ENCODE measurements at places on chromosomes 2 and 18.

DNA sequence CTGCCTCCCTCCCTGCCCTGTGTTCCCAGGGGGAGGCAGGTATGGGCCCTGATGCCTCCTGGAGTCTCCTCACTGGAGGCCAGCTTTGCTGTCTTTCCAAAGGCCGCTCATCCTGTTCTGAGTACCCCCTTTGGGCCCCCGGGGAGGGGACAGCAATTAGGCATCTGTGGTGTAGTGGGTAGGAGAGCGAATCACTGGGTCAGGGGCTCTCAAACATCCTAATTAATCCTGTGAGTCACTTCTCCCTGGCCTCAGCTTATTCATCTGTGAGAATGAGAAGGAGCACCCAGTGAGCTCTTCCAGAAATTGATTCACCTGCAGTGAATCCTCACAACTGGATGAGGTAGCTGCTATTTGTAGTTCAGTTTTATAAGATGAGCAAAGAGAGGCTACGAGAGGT lies 16.4 kb downstream of the TET3 start:
- no peak for DNase-seq

GRCh38 chr2:151971301-151972051 lies 127.4 kb downstream of the CACNB4 start:
- no peak for DNase-seq

DNA sequence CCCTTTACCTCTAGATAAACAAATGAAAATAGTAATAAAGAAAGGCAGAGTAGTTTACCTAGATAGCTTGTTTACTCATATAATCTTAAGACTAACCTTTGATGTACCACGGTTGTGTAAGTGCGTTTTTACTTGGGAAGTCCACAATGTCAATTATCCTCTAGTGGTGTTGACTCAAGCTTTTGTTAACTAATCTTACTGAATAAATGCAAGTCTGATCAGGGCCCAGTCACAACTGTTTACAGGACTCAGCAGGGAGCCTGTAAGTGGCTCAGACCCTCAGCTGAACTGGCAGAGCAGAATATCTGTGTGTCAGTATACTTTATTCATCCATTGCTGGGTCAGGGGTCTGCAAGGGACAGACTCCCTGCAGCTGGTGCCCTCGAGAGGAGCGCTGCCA lies 98.1 kb upstream of the ACAA2 start:
- DNase-seq = no peak

- no peak for DNase-seq
These were observed 294.2 kb downstream of the FIGN start for GRCh38 chr2:163441603-163442002.

DNA sequence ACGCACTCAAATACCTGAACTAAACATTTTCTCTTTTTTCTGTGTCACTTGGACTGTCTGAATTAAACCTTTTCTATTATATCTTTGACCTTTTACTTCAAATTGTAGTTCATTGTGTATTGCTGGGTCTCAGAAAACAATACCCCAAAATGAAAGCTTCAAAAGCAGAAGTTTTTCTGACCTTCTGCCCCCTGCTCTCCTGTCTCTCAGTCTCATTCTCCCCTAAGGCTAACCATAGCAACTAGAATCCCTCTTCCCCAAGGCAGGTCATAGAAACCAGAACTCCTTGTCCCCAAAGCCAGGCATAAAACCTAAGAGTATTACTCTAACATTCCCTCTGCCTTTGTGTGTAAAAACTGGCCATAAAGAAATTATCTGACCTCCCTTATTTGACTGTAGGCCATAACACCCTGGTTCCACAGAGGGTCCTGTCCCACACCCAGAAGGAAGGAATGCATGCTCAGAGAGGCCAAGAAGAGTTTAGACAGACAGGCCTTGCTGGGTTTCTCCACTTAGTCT lies 93.5 kb upstream of the B3GNT2 start:
- DNase-seq = no peak

- no peak for DNase-seq
These were observed 10.2 kb downstream of the BOK start for GRCh38 chr2:241568726-241569125.

DNA sequence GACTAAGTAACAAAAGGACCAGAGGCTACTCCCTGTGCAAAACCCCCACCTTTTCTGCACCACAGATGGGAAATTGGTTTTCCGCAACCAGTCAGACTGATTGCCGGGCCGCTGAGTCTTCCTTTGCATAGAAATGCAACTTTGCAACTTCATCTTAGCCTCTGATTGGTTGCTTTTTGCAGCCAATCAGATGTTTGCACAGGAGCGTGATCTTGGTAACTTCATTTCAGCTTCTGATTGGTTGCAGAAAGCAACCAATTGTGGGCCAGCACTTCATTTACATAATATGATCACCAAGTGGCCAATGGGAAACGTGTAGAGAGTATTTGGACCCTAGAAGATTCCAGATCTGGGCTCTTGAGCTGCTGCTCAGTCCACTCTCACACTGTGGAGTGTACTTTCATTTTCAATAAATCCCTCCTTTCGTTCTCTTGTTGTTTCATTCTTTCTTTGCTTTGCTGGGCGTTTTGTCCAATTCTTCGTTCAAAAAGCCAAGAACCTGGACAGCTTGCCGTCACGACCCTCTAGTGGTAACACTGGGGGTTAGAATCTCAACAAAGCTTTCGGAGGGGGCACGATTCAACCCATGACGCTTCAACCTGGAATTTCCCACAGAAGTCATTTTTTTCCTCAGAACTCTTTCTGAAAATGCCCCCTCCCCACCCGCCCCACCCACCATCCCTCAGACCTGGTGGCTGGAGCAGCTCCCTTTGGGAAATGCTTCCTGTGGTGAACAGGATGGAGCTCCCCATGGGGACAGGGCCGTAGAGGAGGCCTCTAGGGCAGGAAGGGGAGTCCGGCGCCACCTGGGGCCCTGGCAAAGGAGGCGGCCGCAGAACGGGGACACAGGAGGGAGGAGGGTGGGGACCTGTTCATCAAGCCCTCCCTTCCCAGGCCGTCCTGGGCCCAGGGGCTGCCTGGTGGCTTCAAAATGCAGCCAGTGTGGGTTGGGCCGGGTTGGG lies 31.8 kb upstream of the KCNF1 start:
- no peak for DNase-seq

DNA sequence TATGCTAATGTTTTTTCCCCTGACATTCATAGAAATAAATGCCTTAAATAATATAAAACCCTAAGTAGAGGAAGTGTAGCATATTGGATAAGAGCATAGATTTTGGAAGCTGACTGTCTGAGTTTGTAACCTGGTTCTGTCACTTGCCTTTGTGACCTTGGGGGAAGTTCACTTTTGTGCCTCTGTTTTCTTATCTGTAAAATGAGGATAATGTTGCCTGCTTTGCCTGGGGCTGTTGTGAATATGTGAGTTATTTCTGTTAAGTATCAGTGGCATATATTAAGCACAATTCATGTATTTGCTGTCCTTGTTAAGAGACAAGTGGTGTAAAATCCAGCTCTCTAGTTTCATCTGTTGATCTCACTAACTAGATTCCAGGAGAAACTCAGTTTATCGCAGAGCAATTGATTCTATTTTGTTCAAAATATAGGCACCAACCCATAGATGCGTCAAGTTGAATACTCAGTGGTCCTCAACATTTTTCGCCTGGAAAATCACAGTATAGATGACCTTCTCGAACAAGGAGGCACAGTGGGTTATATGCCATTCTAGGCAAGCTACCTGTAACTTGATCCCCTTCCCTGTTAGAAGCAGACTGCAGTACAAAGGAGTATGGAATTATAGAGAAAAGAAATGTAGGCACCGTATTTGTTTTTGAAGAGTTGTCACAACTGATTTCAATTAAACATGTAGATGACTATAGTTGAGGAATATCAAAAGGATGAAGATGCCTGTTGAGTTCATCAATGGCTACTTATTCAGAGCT lies 67.0 kb downstream of the SOCS6 start:
- no peak for DNase-seq

DNA sequence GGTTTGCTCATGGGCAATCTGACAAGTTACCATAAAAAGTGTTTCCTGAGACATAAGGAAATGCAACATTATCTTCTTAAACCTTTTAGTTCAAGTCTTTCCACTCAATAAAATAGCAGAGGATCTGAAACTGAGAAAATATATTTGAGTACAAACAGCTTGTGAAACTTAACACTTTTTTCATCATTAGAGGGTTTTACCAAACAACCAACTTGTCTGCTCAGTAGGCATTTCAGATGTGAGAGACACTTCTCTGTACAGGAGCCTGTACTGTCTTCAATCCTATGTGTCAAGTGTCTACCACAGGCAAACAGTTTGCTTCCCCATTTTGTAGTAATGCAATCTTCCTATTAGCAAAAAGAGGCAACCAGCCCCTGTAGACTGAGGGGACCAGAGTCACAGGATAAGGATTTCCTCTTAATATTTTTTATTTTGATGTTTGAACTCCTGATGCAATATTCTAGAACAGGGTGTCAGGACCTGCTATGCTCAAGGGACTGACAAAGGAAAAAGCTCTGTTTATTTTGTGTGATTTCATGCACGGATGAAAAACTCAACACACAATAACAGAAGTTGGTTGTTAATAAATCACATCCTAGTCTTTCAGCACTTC lies 159.1 kb upstream of the LHCGR start:
- no peak for DNase-seq

- DNase-seq = no peak
These were observed 4.8 kb upstream of the TMEM37 start for GRCh38 chr2:119426801-119427395.

DNA sequence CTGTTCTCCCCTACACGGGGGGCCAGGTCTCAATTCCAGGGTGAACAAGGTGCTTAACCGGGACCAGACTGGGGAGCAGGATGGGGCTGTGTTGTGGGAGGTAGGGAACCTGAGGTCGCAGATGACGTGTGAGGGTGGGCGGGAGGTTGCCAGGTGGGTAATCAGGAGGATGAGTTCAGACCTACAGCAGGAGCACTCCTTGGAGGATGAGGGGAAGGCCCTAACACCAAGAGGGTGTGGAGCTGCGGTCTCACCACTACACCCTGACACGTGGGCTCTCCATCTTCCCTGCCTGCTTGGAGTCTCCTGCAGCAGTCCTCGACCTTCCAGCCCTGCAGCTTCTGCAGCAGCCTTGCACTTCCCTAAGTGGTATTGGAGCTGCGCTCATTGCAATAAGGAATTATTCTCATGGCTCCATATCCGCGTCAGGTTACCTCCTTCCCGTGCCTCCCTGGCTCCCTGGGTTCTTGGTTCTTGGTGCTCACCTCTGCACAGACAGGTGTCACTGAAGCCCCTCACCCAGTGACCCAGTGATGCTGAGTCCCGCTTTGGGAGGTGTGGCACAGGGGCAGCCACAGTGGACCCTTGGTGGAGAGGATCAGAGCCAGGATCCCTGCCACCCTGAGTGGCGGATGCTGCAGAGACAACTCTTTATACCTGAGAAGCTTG lies 15.5 kb downstream of the SH3BP4 start:
- DNase-seq = no peak

GRCh38 chr2:9199716-9200632 lies 6.6 kb upstream of the ASAP2 start:
- DNase-seq = no peak

GRCh38 chr2:80073134-80073561 lies 231.4 kb downstream of the LRRTM1 start:
- no peak for DNase-seq

DNA sequence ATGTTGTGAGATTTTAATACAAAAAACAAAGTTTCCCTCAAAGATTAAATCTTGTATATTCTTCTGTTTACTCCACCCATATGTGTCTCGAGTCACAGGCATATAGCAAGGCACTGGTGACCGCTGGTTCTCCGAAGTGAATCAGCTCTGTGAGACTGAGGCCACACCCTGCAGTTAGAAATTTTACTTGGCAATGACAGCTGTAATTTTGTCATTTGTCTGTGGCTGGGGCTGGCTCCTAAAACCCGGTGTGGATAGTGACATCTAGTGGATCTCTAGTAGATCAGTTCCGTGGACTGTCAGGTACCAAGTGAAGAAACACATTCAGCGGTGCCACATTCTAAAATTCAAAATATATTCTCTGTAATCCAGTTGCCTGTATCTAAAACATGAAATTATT lies 278.0 kb downstream of the NEDD4L start:
- DNase-seq = peak; percentile 18

GRCh38 chr2:97870396-97870843 lies 125.3 kb downstream of the TMEM131 start:
- DNase-seq = peak; percentile 12

GRCh38 chr2:161063157-161063945 lies 96.9 kb upstream of the TANK start:
- peak; percentile 54 for DNase-seq

DNA sequence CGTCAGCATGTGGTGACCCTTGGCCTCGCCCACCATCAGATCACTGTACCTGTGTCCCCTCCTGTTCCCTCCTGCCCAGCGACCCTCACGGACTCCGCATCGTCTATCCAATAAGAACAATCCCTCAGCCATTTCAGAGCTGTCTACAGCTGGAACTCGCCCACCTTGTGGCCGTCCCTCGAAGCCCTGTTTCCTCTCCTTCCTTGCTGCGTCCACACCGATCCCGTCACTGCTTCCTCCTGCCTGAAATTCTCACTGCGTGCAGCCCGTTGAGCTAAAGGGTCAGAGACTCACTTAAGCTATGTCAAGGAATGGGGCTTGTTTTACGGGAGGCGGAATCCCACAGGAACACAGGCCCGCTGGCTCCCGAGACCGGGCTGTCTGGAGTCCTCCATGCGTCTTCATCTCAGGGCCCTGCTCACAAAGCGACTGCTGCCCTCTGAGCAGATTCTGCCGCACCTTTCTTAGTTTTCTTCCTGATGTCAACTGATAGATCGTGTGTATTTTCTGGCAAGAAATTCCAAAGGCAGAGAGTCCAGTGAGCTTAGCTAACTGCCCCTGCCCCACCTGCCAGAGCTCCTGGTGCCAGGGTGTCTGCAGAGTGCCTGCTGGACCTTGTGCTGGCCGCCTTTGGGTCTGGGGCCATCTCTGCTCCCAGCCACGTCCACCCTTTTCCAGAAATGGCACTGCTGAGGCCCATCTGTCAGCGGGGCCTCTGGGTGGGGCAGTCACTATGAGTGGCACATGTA lies 35.3 kb downstream of the KLHL29 start:
- DNase-seq = no peak

- no peak for DNase-seq
These were observed 83.1 kb downstream of the MBD5 start for GRCh38 chr2:148103946-148104345.

DNA sequence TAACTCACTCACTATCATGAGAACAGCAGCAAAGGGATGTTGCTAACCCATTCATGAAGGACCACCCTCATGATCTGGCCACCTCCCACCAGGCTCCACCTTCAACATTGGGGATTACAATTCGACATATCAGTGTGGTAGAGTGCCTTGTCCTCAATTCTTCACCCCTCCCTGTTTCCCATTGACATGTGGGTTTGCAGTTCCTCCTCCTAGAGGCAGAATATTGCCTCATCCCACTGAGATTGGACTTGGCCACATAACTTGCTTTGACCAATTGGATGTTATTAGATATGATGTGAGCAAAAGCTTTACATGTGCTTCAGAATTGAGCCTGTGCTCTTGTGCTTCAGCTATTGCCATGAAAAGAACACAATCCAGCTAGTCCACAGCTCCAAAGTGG lies 217.0 kb upstream of the CXCR4 start:
- no peak for DNase-seq

DNA sequence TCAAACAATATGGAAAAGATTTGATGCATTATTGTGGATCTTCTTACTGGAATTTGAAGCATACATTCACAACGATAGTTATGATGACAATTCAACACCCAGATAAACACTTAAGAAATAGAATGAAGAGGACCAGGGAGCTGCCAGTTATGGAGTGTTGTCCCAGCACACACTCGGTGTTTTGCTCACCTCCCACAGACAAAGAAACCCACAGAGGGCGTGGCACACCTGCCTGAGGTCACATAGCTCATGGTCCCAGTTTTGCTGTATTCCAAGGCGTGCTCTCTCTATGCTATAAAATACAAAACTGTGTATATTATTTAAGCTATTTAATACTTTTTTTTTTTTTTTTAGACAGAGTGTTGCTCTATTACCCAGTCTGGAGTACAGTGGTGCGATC lies 31.1 kb downstream of the EFR3B start:
- no peak for DNase-seq

GRCh38 chr18:36448384-36449290 lies 151.1 kb downstream of the FHOD3 start:
- DNase-seq = no peak

Measured in effector memory CD8-positive, alpha-beta T cell (primary cell).